Effector memory CD4-positive, alpha-beta T cell (primary cell): ENCODE measurements at places on chromosomes 16 and 17.

GRCh38 chr16:67474551-67475455, 6.2 kb downstream of the ATP6V0D1 start:
- no peak for DNase-seq

DNA sequence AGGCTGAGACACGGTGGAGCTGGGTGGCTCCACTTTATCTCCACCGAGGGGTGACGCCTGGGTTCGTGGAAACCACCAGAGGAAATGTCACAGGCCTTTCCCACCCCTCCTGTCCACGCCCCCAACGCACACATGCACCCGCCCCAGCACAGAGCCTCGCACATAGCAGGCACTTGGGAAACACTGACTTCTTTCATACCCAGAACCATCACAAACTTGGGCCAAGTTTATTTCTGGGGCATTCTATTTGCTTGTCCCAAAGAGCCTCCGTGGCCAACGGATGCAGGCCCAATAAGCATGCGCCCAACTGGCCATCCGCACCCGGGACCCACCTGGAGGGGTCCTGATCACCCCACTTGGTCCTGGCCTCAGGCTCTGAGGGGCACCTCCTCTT, 3.3 kb downstream of the BCAR1 start:
- DNase-seq = no peak

DNA sequence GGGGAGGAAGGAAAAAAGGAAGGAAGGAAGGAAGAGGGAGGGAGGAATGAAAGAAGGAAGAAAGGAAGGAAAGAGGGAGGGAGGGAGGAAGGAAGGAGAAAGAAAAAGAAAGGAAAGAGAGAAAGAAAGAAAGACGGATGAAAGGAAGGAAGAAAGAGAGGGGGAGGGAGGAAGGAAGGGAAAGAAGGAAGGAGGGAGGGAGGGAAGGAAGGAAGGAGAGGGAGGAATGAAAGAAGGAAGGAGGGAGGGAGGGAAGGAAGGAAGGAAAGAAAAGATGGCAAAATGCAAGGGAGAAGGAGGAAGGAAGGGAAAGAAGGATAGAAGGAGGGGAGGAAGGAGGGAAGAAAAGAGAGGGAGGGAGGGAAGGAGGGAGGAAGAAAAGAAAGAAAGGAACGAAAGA, 257.3 kb upstream of the C16orf82 start:
- no peak for DNase-seq

DNA sequence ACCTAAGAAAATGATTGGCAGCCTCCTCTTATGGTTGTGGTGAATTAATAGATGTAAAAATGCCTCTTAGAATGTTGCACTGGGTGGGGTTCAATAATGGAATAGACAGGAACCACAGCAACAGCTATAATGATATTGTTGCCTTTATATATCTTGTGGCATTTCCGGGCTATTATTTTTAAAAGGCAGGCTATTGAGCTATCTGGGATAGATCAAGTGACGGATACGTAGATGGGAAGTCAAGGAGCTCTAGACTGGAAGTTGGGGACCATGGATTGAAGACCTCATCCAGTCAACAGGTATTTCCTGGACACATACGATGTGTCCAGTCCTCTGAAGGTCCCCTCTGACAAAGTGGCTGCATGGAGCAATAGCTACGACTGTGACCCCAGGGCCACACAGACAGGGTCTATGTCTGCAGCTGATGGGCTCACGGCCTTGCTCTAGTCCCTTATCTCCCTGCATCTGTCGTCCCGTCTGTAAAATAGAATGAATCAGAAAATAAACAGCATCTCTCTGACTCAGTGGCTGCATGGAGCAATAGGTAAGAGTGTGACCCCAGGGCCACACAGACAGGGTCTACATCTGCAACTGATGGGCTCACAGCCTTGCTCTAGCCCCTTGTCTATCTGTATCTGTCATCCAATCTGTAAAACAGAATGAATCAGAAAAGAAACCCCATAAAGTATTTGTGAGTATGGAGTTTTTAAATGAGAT, 117.7 kb upstream of the FOXF1 start:
- DNase-seq = no peak

DNA sequence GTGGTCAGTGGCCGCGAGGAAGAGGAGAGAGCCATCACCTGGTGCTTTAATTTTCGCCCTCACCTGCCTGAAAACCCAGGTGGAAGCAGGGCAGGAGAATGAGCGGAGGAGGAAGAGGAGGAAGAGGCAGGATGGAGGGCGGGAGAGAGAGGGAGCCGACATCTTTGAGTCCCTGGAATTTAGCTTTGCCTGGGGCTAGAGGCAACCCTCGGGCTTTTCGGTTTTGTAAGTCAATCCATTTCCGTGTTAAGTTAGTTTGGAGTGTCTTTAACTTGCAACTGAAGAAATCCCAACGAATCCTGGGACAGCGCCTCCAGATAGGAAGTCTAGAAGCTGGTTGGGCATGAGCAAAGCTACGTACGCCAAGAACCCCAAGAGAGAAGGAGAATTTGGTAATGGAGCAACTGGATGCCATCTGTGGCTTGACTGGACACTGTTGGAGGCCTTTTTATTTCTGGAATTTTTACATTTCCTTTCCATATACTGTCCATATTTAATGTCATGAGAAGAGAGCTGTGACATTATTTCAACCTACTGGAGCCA, 36.9 kb upstream of the ATP2A3 start:
- no peak for DNase-seq

- DNase-seq = no peak
Observed at GRCh38 chr16:81502396-81503070, 57.9 kb downstream of the CMIP start.

DNA sequence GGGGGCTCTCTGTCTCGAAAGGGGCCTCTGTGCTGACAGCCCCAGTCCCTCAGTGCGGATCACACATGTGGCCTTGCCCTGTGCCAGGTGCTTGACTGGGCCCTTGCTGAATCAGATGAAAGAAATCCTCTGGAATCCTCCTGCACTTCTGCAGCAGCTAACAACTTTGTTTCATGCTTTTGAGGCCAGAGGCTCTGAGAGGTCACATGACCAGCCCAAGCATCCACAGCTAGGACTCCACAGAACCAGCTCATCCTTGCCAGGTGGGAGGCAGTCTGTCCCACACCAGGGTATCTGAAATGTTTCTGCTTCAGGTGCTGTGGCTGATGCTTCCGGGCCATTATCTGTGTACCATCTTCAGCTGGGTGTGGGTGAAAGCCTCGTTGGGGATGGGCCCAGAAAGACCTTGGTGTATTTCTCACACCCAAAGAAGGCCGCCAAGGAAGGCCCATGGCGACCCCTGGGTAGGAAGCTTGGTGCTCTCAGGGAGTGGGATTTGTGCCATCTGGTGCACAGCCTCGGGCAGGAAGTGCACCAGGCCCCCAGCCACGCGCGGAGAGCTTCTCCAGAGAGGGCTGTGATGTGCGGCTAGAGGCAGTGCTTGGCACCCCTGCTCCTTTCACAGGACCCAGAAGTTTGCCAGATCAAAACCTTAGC, 143.8 kb downstream of the CLEC16A start:
- DNase-seq = no peak

DNA sequence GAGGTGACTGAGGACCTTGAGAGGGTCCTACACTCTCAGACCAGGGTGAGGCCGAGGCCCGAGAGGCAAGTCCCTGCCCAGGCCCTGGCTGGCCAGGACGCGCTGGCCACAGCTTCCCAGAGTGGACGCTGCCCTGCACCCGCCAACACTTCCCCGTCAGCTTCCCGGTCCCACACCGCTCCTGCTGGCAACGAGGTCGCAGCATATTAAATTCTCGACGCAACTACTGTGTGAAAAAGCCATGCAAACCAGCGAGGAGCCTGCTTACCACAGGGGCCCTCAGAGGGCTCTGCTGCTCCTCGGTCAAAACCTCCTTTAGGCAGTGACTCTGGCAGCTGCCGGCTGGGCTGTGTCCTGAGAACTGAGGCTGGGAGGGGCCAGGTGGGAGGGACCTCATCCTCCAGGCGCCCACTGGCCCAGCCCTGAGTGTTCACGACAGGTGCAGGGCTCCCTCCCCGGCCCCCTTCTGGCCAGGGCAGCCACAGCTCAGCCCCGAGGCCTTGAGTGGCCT, 2.1 kb upstream of the TEX19 start:
- no peak for DNase-seq

DNA sequence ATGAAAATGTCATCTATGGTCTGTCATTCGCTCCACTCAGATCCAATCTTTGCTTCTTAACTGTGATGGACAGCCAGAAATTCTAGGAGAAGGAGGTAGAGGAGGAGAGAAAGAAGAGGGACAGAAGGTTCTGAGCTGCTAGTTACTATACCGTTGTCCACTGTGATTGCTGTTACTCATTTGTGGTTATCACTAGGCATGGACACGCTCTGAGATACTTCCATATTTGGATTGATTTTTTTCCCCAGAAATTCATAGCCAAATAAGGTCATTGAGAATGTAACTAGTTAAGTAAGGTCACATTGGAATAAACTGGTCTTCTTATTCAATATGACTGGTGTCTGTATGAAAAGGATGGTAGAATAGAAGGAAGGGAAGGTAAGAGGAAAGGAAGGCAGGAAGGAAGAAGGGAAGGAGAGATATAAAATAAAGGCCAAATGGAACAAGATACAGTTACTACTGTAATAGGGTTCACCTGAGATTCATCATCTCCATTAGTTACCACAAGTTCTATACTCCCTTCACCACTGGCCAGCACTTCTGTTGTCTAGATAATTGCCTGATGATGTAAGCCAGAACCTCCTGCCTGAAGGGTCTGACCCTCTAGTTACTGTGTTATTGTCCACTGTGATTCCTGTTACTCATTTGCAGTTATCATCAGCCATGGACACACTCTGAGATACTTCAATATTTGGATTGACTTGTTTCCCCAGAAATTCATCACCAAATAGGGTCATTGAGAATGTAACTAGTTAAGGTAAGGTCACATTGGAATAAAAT, 2.9 kb downstream of the KRTAP9-7 start:
- no peak for DNase-seq

- no peak for DNase-seq
Observed at GRCh38 chr17:233473-233941, 52.1 kb upstream of the DOC2B start.

GRCh38 chr17:9336817-9337216, 238.8 kb downstream of the STX8 start:
- DNase-seq = no peak
